ENCODE measurements at places on chromosomes 2 and 18.

- DNase-seq = no peak
Measured at GRCh38 chr2:31239593-31240177, 5.7 kb downstream of the EHD3 start.

- DNase-seq = no peak
Measured at GRCh38 chr2:148614014-148614321, 30.6 kb upstream of the EPC2 start.

GRCh38 chr2:215866606-215867005 is 146.7 kb downstream of the MREG start:
- no peak for DNase-seq

- DNase-seq = no peak
Measured at GRCh38 chr2:239721991-239722759, 303.0 kb downstream of the NDUFA10 start.

DNA sequence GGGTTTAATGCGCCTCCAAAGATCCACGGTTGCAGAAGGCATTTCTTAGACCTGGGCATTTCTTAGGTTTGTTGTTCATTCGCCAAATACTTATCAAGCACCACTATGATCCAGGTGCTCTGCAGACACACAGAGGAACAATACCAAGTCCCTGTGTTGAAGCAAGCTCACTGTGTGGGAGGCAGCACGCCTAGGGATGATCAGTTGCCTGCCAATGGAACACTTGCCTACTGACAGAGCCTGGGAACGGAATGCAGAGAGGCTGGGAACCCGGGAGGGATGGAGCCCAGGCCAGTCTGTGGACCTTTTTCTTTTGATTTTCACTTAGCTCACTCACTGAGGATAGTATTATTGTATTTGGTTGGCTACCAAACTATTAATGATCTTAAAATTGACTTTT is 1.9 kb upstream of the GRP start:
- DNase-seq = no peak

- no peak for DNase-seq
Measured at GRCh38 chr2:238102865-238103264, 2.7 kb downstream of the ESPNL start.

GRCh38 chr18:13471198-13471845 is 252.8 kb downstream of the LDLRAD4 start:
- DNase-seq = no peak

DNA sequence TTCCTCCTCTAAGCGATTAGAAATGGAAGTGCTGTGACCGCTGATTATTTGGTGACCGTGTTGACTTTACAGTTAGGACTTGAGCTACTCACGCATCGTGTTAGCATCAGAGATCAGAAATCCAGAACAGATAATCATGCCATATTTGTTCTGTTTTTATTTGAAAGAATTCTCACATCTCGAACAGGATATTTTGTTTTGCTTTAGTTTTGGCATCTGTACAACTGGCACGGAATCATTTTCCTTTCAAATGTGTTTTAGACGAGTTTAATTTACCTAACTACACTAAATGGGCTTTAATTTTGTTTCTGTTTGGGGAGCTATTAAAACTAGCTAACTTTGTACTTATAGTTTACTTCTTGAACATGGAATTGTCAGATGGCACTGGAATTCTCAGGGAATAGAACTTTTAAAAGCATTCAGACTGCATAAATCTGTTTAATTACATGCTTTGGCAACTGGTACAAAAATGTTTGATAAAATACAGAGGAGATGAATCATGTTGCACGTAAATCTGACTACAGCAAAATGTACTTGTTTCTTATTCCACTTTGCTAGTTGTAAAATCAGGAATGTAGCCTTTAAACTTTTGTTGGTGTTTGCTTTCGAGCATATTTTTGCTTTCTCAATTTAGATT is 1.4 kb downstream of the ITPRID2 start:
- DNase-seq = no peak

- no peak for DNase-seq
Measured at GRCh38 chr2:128024816-128025215, 3.0 kb downstream of the SAP130 start.

DNA sequence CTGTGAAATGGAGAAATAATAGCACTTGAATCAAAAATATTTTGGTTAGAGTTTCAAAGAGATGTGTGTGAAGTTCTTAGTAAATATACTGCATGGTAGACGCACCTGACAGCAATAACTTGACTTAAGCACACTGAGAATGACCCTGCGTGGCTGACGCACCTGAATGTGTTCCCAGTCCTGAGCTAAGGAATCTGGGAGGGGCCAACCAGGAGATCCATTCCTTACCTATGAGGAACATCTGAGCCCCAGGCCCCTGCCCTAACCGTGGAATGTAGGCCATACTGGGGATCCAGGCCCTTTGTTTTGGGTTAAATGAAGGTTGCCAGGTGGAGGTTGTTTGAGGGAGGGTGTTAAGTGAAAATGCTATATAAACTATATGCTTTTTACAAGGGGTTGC is 284.4 kb downstream of the RBM43 start:
- DNase-seq = no peak

- no peak for DNase-seq
Measured at GRCh38 chr18:51278045-51278649, 80.7 kb upstream of the MEX3C start.
